HS-27A (cell line): ENCODE measurements at places on chromosomes 5 and 9.

DNA sequence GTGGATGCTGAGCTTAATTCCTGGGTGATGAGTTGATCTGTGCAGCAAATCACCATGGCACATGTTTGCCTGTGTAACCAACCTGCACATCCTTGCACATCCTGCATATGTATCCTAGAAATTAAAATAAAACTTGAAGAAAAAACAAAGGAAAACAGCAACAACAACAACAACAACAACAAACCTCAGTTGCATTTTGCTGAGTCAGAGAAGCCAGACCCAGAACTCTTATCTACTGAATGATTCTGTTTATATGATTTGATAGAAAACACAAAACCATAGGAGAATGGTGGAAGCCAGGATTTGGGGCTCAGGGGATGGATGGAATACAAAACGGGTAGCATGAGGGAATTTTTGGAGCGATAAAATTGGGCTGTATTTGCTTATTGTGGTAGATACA lies 215.8 kb upstream of the PPP1R2B start:
- no peak for DNase-seq

DNA sequence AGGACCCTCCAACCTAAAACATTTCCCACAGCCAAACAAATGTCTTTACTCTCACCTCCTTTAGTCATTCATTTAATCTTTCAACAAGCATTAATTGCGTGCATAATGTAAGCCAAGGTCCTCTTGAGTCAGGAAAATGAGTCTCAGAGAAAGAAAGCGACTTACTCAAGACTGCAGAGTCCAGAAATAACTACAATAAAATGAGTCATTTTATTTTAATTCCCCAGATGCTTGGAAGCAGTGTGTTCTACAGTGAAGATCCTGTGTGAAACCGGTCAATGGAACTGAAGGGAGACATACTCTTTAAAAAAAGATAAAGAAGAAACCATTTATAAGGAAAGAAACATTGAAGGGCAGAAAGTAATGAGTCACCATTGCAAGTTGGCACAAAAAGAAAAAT lies 513.7 kb downstream of the CDK5RAP2 start:
- DNase-seq: no peak

- no peak for DNase-seq
Observed at GRCh38 chr5:152329207-152329606, 75.9 kb downstream of the NMUR2 start.

- DNase-seq: no peak
Observed at GRCh38 chr5:178120607-178121357, 7.5 kb downstream of the N4BP3 start.

DNA sequence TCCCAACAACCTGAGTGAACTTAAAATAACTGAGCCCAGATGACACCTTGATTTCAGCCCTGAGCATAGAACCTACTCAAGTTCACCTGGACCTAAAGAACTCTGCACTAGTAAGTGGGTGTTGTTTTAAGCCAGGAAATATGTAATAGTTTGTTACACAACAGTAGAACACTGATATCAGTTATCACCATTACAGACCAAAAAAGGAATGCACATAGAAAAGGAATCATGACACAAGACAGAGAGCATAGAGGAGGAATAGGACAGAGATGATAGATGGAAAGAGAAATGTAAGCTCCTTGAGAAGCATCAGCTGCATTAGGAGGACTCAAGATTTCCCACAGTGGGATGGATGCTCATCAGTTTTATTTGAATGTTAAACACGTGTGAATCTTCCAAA lies 1096.9 kb upstream of the SEMA6A start:
- no peak for DNase-seq
